Right ventricle myocardium inferior (tissue), 1 donor: ENCODE measurements at places on chromosomes 5 and 9. TPM values are rescaled to one million over a fixed set of nuclear protein-coding genes. Genes with fewer than 3 reads are reported as not detected.

The SPARC gene
- total RNA-seq = 517 TPM

The GABRA6 gene
- total RNA-seq = not detected

DNA sequence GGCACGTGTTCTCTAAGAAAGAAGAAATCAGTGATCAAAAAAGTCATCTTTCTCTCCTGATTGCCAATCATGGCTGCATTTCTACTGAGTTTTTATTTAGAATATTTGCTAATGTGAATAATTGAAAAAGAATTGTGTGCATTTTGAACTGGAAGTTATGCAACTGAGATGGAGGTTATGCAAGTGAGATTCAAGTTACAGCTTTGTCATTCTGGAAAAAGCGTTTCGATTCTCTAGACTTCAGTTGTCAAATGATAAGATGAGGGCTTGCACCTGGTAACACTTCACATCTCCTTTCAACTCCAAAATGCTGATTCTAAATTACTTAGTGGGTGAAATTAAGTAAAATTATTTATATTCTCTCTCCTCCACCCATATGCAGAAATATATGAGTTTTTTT, 36.4 kb downstream of the C6 start:
- DNase-seq = no peak

The LRRC14B gene
- 74.9 TPM for total RNA-seq

GRCh38 chr9:85478847-85479246, 262.9 kb downstream of the AGTPBP1 start:
- DNase-seq = no peak

DNA sequence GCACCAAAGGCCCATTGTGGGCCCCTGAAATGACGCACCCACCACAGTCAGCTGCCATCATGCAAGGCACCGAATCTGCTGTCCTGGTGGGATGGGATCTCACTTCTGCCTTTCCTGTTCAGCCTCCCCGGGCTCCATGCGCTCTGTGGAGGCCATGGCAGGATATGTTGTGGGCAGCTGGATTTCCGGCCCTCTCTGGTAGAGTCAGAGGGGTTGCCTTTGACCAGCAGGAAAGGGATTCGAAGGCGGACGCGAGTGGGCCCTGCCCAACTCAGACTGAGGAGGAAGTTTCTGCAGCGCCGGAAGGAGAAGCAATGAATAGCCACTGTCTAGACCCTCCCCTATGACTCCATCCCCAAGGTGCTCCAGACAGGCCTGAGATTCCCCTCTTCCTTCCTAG, 35.5 kb downstream of the GADD45G start:
- no peak for DNase-seq

The LECT2 gene
- total RNA-seq = not detected

- no peak for DNase-seq
Measured at GRCh38 chr9:107049046-107049802, 186.3 kb downstream of the ZNF462 start.

- no peak for DNase-seq
Measured at GRCh38 chr9:133427658-133428348, 5.6 kb downstream of the ADAMTS13 start.

DNA sequence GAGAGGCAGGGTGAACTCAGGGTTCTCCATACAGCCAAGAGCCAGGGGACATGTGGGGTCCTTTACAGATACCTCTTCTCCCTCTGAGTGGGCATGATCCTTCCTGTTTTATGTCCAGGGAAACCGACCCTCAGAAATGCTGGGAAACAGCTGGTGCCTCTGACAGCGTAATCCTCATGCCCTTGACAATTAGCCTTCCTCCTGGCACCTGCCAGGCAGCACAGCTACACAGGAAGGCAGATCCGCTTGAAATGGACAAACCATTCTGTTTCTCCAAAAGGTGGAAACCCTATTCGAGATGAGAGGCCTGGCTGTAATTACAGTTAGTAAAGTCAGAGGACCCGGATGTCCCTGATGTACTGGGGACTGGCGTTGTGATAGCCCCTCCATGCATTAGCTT, 7.2 kb downstream of the ERGIC1 start:
- DNase-seq = no peak

The TAF11L8 gene
- not detected for total RNA-seq

DNA sequence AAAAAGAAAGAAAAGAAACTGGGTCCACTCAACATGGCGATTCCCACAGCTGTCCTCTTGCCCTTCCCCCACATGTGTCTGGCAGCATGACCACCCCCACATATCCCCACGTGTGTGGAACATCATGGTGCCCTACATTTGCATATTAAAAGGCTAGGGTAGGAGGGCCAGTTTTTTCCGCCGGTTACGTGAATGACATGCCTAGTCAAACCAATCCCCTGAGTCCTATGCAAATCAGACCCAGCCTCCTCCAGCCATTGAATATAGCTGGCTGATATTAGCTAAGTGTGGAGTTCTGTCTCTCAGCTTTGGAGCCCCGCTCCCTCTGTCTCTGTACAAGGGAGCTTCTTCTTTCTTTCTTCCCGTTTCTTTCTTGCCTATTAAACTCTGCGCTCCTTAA, 33.0 kb upstream of the CCDC112 start:
- DNase-seq = no peak
